ENCODE measurements at places on chromosomes 7 and 10.

DNA sequence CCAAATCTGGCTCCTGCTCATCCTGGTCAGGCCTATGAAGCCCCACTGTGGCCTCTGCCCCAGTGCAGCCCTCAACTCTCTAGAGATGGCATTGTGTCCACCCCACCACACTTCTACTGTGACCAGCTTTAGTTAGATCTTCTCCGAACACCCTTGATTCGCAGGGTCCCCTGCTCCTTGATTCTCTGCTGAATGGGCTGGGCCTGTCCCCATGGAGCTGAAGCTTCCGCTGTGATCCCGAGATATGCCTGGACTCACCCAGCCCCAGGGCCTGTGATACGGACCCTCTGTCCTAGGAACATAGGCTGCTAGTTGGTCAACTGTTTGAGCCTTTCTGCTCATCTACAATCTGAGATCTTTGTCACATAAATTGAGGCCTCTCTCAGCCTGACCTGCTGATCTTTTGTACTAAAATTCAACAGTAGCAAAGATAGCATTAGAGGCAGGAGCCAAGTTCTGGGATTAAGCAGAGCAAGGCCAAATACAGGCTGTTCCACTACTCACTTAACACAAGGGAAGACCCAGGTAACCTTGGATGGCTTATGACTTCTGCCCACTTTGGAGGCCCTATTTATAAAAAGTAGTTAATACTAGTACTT is 6.5 kb upstream of the PPIF start:
- no peak for DNase-seq

DNA sequence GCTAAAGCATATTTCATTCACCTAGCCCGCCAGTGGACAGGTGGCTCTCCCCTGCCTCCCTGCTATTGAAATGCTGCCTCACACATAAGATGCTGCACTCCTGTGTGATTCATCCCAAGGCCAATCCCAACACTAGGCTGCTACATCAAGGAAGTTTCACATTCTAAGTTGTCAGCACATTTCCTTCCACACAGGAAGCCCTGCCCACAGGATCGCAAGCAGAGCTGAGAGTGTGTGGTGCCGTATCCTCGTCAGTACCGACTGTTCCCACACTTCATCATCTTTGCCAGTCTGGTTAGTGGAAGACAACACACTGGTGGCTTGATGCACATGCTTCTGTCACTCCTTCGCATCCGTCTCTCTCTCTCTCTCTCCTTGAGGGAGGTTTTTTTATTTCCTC is 194.3 kb upstream of the PPP2R2D start:
- no peak for DNase-seq

DNA sequence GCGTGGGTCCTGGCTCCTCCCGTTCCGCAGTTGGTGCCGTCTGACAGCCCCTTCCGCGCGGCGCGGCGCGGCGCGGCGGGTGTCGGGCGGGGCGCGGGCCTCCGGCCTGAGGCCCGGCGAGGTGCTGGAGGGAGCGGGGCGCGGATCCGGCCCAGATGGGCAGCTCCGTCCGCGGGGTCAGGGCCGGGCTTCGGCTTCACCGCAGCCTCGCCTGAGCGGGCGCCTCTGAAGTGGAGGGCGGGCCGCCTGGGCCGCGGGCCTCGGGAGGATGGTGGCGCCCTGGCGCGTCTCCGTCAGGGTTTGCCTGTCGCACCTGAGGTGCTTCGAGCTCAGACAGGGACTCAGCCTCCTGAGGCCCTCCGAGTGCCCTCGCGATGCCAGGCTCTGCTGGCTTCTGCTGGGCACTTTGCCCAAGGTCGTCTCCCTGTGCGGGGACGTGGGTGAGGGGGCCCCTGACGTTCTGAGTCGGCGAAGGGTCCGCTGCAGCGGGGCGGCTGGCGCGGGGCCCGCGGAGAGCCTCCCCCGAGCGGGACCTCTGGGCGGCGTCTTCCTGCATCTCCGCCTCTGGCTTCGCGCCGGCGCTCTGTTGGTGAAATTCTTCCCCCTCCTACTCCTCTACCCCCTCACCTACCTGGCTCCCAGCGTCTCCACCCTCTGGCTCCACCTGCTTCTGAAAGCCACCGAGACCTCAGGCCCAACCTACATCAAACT is 473 bp downstream of the ADCK2 start:
- peak; percentile 67 for DNase-seq

DNA sequence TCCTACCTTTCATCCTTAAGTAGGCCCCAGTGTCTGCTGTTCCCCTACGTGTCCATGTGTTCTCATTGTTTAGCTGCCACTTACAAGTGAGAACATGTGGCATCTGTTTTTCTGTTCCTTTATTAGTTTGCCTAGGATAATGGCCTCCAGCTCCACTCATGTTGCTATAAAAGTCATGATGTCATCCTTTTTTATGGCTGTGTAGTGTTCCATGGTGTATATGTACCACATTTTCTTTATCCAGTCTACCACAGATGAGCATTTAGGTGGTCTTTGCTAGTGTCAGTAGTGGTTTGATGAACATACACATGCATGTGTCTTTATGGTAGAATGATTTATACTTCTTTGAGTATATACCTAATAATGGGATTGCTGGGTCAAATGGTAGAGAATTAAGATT is 146.2 kb upstream of the SLC26A5 start:
- no peak for DNase-seq

GRCh38 chr10:90621577-90621976 is 236.3 kb downstream of the HTR7 start:
- no peak for DNase-seq

- no peak for DNase-seq
These were observed 58.2 kb downstream of the ENTPD1 start for GRCh38 chr10:95814011-95814727.

DNA sequence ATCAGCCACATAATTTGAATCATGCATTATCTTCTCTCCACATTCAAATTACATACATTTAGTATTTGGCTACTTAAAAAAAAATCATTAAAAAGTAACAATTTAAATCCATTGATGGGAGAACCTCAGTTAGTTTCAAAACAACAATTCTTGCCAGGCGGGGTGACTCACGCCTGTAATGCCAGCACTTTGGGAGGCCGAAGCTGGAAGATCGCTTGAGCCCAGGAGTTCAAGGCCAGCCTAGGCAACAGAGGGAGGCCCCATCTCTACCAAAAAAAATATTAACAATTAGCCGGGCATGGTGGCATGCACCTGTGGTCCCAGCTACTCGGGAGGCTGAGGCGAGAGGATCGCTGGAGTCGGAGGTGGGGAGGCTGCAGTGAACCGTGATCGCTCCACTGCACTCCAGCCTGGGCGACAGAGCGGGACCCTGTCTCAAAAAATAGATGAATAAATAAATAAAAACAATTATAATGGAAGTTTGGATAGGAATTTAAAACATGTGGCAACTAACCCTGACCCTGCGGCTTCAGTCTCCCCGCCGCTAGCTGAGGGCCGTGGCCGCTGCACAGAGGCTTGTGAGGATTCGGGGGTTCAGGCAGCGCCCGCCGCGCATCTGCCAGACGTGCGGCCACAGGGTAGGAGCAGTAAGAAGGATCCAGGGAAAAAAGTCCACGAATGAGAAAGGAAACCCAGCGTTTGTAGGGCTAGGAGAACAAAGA is 1.1 kb upstream of the CSGALNACT2 start:
- no peak for DNase-seq

DNA sequence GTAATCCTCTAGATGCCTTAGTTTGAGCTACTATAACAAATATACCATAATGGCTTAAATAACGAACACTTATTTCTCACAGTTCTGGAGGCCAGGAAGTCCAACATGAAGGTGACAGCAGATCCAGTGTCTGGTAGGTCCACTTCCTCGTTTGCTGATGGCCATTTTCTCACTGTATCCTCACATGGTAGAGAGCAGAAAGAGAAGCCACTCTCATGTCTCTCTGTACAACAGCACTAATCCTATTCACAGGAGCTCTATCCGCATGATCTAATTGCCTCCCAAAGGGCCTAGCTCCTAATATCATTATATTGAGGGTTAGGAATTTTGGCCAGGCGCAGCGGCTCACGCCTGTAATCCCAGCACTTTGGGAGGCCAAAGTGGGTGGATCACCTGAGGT is 10.2 kb downstream of the HIBADH start:
- DNase-seq, result no peak

GRCh38 chr7:134886353-134887057 is 99.8 kb upstream of the AGBL3 start:
- DNase-seq, result no peak

DNA sequence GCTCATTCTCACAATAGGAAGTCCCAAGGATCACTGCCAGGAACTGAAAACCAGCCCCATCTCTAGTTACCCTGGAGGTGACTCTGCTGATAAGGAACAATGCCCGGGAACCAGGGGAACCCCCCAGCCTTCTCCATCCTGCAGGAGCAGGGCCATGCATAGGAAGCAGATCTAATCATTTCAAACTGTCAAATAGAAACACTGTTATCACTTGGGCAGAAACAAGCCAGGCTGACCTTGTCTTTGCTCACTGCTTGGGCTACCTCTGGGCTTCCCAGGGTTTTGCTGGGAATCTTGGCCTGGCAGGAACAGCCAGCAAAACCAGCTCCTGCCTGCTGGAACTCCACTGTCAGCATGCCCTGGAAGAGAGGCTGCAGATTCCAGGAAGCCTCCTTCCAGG is 114.1 kb downstream of the RNF216 start:
- DNase-seq, result no peak

DNA sequence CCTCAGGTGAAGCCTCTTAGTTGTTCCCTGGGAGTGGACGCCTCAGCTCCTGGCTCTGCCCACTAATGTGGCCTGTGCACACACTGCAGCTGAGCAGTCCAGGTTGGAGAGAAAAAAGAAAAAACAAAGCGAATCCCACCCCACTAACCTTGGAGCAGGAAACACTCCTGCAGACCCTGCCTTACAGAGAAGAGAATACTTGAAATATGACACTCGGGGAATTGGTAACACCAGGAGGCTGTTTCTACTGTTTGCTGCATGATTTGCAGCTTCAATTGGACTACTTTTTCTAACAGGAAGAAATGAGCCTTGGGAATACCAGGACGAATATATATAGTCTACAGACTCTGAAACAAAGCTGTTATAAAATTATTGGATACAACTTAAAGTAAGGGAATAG is 22.2 kb downstream of the CDHR3 start:
- no peak for DNase-seq

Data from central memory CD4-positive, alpha-beta T cell (primary cell).